ENCODE measurements at places on chromosomes 5 and 9.

DNA sequence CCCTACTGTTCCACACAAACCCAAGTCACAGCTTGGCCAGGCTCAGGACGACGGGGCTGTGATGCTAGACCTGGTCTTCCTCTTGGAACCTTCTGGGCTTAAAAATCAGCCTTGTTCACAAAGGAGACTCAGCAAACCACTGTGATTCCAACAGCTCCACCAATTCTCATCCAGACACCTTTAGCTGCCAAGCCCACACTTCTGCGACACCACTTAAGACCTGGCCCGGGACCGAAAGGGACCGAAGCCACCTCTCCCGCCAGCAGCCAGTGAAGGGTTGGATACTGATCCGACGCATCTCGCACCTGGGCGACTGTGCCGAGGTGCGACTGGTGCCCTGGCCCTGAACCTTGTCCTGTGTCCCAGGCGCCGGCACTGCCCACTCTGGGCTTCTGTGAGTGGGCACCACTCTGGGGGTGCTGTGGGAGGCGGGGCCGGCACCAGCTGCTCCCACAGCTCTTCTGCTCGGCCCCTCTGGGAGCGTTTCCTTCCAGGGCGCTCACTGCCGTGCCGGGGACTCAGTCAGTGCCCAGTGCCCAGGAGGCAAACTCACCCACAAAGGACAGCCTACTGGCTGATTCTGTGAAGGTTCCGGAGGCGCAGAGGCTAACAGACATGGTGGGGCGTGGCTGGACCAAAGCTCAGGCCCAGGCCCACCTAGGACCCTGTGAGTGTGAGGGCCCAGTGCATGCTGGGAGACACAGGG is 50.9 kb downstream of the EXD3 start:
- DNase-seq, result no peak

- no peak for DNase-seq
Measured at GRCh38 chr9:130805510-130806326, 29.3 kb upstream of the ABL1 start.

- peak; percentile 74 for DNase-seq
Measured at GRCh38 chr9:109779711-109780452, at the start of gene PALM2AKAP2. TSS of gene PALM2AKAP2 (plus strand) at chr9:109780198. CDS start at chr9:109780489, 291 bp downstream.

DNA sequence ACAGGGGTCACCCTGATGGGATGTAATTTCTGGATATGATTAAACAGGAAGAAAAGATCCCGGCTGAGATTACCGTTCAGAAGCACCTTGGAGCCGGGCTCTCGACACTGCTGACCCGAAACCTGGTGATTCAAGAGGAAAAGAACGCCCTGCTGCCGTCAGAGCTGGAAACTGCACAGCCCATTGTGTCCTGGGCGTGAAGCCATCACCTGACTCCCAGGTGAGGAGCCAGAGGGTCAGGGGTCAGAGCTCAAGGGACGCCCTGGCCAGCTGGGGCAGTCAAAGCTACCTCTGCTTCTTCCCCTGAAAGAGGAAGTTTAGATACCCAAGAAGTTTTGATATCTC is 17.8 kb upstream of the SLC12A7 start:
- no peak for DNase-seq

- no peak for DNase-seq
Measured at GRCh38 chr9:121472446-121472845, 27.2 kb downstream of the GGTA1 start.
